ENCODE measurements at places on chromosomes 7 and 10. TPM values are rescaled to one million over a fixed set of nuclear protein-coding genes. Genes with fewer than 3 reads are reported as not detected.

DNA sequence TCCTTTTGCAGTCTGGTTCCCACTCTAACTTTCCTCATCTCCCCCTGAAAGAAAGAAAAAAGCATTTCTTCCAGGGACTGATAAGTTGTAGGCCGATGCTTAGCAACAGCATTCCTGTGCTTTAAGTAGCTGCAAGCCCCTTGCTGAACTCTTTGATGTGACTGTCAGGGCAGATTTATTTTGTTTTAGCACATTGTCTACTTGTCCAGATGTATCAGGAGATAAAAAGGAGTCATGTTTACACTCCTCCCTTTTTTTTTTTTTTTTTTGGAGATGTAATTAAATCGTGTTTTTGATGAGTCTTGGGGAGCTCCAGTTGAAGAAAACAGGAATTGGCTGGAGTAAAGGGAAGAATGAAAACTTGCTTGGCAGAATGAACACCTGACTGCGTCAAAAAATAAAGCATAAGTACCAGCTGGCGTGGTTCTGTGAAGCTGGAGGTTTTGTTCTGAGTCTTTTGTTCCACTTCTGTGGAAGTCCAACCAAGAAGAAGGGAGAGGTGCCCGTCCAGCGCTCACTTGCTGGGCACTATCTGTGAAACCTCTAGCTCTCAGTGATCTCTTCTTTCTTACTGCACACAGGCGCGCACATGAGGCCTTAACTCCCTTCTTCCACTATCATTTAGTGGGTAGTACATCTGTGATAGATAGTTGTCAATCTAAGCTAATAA is 871.7 kb downstream of the LRMDA start:
- ATAC-seq = no peak

- no peak for ATAC-seq
Measured at GRCh38 chr7:129492391-129492790, 9.9 kb upstream of the SMKR1 start.

DNA sequence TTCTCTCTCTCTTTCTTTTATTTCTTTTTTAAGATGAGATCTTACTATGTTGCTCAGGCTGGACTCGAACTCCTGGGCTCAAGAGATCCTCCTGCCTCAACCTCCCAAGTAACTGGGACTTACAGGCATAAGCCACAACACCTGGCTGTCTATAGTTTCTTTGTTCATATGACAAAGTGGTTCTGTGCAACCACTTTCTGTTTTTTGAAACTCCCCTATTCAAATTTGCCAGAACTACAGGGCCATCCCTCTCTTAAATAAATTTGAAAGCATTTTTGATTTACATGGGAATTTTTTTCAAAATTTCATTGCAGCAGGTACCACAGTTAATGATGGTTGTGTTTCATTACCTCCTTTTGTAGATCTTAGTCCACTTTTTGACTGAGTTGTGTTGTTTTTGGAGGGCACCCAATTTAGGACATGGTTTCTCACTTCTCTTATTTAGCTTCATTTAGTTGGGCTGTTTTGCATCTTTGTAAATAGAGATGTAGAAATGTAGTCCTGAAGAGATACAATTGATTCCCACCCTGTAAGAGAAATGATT is 119.2 kb downstream of the LRRC4 start:
- no peak for ATAC-seq

DNA sequence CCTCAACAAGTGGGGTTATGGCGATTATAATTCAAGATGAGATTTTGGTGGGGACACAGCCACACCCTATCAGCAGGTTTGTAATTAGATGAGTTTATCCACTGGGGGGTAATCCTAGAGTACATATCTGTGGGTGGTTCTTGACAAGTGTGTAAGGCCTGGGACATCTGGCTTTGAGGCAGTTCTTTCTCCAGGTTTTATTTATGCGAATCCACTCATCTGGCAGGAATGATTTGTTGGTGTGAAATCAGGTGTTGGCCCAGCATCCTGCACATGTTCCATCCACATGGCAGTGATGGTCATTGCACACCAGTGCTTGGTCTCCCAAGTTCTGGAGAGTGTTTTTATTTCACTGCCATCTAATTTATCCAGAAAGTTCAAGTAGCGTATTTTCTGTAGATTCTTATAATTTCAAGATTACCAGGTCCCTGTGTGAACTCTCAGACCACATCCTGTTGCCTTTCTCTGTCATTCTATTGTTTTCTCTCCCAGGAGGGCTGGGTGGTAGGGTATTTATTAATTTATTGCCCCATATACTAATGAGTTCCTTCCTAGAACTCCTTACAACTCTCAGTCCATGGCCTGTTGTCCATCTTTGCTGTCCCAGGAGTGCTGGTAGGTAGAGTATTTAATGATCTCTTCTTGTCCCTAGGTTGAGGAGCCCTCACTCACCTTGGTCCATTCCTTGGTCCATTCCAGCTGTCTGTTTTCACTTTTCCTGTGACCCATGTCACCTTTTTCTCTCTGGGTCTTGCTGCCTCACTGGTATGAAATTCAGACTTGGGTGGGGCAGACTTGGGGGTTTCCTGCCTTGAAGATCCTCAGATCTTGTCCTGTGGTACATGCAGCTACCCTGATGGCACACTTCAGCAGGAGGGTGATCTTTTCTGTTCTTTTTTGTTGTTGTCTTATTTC is 10.4 kb downstream of the RALA start:
- ATAC-seq = no peak

DNA sequence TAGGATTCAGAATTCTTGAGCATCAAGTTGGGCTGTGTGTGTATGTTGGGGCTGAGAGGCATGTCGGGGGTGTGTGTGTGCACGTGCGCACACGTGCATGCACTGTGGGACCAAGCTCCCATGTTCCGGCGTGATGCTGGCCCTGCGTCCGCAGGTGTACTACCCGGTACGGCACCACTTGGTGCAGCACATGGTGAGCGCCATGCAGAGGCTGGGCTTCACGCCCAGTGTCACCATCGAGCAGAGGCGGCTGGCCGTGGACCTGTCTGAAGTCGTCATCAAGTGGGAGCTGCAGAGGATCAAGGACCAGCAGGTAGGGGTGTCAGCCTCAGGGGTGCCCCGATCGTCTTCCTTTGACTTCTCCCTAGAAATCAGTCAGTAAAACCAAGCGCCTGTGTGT is 77.7 kb downstream of the TRRAP start:
- no peak for ATAC-seq

DNA sequence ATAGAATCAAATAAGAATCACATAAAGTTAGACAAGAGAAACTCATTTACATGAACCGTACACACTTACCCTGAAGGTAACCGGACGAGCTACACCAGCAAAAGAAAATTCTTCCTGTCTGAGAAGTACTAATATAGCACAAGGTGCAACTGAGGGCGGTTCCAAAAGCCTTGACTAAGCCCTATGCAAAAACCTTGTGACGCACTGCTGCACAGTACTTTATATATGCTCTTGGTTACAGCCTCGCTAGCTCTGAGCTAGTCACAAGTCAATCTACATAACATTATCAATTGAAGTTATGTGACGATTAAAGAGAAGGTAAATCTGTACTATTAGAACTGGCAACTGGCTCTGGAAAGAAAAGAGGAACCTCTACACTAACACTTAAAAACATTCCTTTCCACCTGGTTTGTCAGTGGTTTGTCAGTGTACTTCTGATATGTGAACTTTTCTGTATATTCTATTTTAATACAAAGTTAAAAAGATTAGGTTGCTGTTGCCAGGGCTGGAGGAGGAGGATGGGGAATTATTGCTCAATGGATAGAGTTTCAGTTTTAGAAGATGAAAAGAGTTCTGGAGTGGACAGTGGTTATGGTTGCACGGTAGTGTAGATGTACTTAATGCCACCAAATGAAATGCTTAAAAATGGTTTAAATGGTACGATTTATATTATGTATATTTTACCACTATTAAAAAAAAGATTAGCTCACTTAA is 21.6 kb downstream of the NT5C3A start:
- peak; percentile 39 for ATAC-seq

GRCh38 chr7:98360221-98361130 is 40.4 kb downstream of the BAIAP2L1 start:
- no peak for ATAC-seq

DNA sequence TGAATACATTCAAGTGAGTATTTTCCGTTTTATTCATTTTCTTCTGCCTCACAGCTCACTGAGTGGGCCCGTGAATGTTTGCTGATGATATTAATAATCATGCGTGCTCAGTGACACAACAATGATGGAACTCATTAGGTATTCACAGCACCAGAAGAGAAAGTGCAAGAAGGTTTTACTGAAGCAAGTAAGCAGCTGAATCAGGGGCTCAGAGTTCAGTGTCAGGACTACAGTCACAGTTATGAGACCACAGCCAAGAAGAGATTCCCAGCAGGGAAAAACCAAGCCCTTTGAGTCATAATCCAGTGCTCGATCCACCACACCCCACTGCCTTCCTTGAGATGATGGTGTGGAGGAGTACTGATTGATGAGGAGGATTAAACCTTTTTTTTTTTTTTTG is 247.4 kb downstream of the KIAA1217 start:
- peak; percentile 78 for ATAC-seq

Gene C10orf143
- 4.7 TPM for total RNA-seq

Gene BTBD16
- not detected for total RNA-seq

Measured in gastroesophageal sphincter (tissue), 4 donors.